ENCODE measurements at places on chromosomes 2 and 18.

DNA sequence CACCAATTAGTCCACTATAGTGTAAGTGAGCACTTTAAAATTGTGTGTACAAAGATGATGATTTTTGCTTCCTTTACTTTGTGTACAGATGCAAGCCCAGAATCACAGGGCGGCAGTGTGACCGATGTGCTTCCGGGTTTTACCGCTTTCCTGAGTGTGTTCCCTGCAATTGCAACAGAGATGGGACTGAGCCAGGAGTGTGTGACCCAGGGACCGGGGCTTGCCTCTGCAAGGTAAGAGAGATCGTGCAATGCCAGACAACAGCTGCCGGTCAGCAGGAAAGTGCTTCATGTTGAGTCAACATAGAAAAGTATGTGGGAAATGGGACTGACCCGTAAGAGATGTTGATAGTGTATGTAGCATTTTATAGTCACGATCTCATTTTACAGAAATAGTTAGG is 156.8 kb upstream of the TTC39C start:
- DNase-seq = no peak

DNA sequence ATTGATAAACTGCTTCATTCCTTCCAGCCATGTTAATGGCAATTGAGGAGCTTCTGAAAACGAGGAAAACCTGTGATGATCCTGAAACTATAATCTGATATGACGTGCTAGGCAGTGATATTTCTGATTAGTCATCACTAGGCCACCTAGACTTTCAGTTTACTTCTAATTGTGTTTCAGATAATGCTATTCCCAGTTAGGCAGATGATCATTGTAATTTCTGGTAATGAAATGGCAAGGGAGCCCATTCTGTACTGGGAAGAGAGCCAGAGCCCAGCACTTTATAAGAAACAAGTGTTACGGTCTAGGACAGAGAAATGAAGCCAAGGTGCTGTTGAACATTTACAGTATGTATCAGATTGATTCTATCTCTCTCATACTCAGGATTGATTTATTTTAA is 106.2 kb downstream of the CPO start:
- no peak for DNase-seq

GRCh38 chr2:182229297-182229696 is 197.5 kb downstream of the PDE1A start:
- DNase-seq = no peak

- DNase-seq = no peak
Observed at GRCh38 chr2:27621524-27621923, 7.3 kb downstream of the CCDC121 start.

- DNase-seq = no peak
Observed at GRCh38 chr2:71067567-71068217, 756 bp upstream of the NAGK start.

DNA sequence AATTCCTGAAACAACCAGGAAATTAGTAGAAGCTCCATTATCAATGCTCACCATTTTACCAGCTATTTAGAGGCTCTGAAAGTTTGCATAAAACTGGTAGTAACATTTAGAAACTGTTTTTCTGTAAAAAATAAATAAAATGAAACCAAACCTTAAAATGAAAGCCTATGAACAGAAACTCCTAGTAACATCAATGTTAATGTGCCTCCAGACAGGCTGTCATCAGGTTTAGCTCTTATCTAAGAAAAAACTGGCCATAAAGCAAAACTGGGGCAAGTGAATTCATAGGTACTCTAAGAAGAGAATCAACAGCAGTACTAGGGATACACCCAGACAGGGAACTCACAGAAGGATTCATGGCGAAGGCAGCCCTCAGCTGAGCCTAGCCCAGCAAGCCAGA is 8.0 kb downstream of the E2F6 start:
- DNase-seq = no peak

- no peak for DNase-seq
Observed at GRCh38 chr18:46615720-46616119, 41.3 kb downstream of the LOXHD1 start.

- no peak for DNase-seq
Observed at GRCh38 chr2:169007941-169008340, 23.2 kb downstream of the ABCB11 start.

GRCh38 chr18:78915446-78916008 is 64.1 kb upstream of the SALL3 start:
- DNase-seq = no peak

DNA sequence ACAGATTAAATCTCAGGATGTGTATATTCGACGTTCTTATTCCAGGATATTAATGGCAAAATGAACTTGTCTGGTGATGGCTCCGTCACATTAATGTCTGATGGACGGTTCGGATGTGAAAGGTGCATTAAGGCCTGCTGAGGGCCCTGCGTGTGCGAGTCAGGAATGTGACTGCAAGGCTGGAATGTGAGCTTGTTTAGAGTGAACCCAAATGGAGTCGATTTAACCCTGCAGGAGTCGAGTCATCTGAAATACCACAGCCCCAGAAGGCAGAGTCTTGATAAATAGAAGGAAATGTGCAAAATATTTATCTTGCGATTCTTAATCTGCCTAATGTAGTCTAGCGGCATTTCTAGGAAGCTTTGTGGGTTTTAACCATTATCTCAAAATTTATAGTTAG is 44.3 kb downstream of the RDH14 start:
- DNase-seq = no peak

- DNase-seq = no peak
Observed at GRCh38 chr18:32420084-32420750, 50.5 kb downstream of the GAREM1 start.

DNA sequence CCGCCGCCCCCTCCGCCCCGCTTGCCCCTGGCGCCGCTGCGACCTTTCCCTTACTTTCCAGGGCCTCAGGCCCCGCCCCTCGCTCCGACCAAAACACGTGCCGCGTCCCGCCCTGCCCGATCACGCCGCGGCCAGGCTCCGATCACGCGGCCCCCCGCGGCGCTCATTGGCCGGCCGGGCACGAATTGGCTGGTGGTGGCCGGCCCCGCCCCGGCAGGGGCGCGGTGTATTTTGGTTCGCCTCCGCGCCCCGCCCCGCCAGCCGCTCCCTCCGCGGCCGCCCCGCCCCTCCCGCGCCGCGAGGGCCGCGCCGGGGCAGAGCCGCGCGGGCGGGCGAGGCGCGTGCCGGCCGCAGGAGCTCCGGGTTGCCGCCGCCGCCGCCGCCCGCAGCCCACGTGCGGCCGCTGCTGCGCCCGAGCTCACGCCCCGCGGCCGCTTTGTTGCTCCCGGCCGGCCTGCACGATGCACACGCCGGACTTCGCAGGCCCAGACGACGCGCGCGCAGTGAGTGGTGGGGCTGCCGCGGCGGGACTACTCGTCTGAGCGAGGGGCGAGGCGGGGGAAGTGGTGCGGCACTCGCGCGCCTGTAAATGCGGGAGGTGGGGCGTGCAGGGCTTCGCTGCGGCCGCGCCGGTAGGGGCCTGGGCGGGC is at the start of gene KLF11:
Gene KLF11, plus strand, starts transcription at position 295 of the 650 bp plus-strand sequence. Its CDS starts 167 bp downstream, at position 462.
- peak; percentile 76 for DNase-seq

GRCh38 chr18:9775178-9775577 is 67.1 kb downstream of the RAB31 start:
- no peak for DNase-seq

- DNase-seq = no peak
Observed at GRCh38 chr2:68737711-68738110, 3.1 kb downstream of the ARHGAP25 start.

GRCh38 chr2:219638948-219639755 is 11.7 kb downstream of the SLC4A3 start:
- no peak for DNase-seq

Data from activated CD4-positive, alpha-beta T cell treated with anti-CD3 and anti-CD28 coated beads, Interleukin-2, amount 50 U/mL, for 4 hours (primary cell).